ENCODE measurements at places on chromosomes 6 and 20.

GRCh38 chr6:119470893-119471542, 121.5 kb upstream of the MAN1A1 start:
- DNase-seq = no peak

- no peak for DNase-seq
Measured at GRCh38 chr20:20802328-20802727, 89.9 kb upstream of the RALGAPA2 start.

GRCh38 chr6:87716928-87717614, 15.0 kb upstream of the AKIRIN2 start:
- DNase-seq = no peak

- no peak for DNase-seq
Measured at GRCh38 chr6:33595001-33595846, 15.1 kb upstream of the BAK1 start.

GRCh38 chr20:5489601-5490000, 172.8 kb upstream of the PROKR2 start:
- DNase-seq = no peak

GRCh38 chr6:8852332-8852731, 417.0 kb upstream of the SLC35B3 start:
- DNase-seq = no peak

- DNase-seq = peak; percentile 81
Measured at GRCh38 chr6:56959938-56960337, 5.0 kb downstream of the BEND6 start.

Measured in fibroblast of skin of right quadriceps (primary cell).